ENCODE measurements at places on chromosomes 16 and 17.
A peak's percentile ranks its signal among the peaks of the same experiment; 100 is the strongest.

DNA sequence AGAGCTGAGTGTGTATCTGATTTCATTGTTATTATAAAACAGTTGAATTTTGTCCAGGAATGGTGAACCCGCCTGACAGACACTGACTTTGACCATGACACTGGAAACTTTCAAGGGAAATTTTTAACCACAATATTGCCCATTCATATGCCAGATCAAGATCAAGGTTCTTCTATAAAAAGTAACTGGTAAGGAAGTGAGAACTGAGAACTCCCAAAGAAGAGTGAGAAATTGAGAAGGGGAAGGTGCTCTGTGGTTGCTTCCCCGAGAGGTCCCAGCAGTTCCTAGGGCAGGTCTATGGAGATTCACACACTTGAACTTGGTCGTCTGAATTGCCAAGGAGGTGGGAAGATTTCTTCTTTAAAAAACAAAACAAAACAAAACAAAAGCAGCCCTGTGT, 27.3 kb downstream of the SLC6A4 start:
- DNase-seq: no peak

DNA sequence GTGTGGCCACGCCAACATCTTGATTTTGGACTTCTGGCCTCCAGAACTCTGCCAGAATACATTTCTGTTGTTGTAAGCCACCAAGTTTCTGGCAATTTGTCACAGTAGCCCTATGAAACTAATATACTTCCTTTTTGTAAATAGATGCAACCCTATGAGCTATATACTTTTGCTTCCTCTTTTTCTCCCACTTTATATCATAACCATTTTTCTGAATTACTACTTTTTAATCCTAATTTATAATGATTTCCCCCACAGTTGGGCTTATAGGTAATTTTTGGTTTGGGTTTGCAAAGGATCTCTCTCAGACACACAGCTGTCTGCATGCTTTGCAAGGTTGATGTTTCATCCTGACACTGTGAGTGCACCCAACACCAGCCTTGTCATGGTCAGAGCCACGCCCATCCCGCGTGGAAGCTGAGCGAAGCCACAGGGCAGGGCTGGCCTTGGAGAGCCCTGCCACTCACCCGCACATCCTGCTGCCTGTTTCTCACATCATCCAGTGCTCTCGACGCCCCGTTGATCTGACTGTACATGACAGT, 5.8 kb downstream of the TRIM25 start:
- no peak for DNase-seq

DNA sequence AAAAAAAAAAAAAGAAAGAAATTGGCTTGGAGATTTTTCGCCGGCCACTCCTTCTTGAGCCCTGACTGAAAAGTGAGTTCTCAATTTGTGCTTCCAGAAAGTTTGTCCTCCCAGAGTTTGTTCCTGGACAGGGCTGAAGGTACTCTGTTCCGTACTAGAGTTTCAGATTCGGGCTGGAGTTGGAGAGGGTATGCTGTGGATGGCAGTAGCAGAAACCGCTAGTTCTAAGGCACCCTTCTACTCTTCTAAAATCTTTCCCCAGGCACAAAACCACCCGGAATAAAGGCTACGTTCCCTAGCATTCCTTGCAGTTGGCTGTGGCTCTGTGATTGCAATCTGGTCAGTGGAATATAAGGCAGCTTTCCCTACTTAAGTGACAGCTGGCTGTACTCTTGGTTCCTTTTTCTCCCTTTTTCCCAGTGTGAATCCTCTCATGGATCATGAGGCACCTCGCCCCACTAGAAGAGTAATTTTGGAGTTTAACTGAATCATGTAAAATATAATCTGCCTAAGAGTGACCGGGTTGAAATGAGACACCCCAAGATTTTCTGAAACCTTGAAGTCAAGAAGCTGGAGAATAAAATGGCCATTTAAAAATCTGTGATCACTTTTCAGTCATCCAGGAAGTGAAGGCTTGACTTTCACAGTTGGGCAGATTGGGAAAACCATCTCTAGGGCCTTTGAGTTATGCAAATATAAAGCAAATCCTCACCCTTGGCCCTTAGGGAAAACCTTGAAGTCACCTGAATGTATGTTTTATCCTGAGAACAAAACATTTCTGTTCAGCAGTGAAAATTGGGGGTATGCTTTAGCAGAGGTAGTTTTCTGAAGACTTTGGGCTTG, 901 bp upstream of the HEATR6 start:
- DNase-seq: no peak

- no peak for DNase-seq
These were observed 22.4 kb upstream of the SCNN1B start for GRCh38 chr16:23279721-23280153.

GRCh38 chr17:13513039-13513405, 88.7 kb downstream of the HS3ST3A1 start:
- no peak for DNase-seq

DNA sequence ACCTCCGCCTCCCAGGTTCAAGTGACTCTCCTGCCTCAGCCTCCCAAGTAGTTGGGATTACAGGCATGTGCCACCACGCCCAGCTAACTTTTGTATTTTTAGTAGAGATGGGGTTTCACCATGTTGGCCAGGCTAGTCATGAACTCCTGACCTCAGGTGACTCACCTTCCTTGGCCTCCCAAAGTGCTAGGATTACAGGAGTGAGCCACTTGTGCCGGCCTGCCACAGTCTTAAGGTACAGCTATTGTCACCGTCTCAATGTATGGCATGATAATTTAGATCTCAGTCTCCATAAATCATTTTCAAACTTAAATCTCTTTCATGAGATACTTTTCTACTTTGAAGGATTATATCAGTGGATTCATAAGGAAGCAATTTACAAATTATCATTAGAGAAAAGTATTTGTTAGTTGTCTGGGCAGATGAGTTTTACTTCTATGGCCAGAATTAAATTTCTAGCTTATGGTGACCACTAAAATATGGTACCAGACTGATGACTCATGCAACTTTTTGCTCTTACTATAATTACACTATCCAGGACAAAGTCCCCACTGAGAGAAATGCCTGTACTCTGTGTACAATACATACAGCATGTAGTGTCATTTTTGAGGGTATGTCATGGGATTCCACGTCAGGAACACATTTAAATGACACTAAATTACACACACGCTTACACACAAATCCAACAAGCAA, 1230.3 kb upstream of the GOT2 start:
- DNase-seq: no peak

- peak; percentile 38 for DNase-seq
These were observed 487.4 kb upstream of the SOX9 start for GRCh38 chr17:71633391-71633849.

DNA sequence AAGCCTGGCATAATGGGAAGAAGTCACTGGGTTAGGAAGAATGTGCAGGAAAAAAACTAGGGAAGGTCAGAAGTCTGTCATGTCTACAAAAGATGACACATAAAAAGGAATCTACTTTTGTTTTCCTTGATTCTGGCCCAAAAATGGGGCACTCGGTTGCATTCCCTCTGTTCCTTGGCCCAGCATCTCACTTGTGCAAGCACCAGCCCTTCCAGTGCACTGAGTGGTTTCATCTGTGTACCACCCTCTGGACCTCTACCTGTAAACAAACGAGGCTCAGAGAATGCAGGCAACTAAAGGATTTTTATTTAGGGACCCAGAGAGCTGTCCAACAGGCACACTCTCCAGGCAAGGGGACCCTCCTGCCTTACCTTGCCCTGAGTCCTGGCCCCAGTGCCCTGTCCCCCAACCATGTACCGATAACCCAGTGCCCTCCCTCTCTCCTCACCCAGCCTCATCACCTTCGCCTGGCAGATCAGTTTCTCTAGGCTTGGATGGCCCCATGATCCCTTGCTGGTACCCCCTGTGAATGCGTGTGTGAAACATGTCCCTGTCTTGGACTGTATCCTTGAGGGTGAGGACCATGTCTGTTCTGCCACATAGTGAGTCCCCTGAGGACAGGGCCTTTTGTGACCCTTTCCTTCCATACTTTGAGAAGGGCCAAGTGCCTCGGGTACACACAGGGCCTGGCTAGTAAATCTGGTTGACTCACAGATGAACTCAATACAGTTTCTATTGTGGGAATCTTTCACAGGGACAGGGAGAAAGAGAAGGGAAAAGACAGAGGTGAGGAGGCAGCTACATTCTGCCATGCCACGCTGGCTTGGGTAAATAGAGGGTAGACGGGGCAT, 13.3 kb downstream of the NXPH3 start:
- no peak for DNase-seq

GRCh38 chr16:72848028-72848400, 199.9 kb downstream of the ZFHX3 start:
- DNase-seq: no peak

GRCh38 chr17:73156166-73156840, 8.5 kb upstream of the SSTR2 start:
- peak; percentile 25 for DNase-seq

GRCh38 chr16:1511662-1512569, 18.8 kb downstream of the TELO2 start:
- peak; percentile 16 for DNase-seq

DNA sequence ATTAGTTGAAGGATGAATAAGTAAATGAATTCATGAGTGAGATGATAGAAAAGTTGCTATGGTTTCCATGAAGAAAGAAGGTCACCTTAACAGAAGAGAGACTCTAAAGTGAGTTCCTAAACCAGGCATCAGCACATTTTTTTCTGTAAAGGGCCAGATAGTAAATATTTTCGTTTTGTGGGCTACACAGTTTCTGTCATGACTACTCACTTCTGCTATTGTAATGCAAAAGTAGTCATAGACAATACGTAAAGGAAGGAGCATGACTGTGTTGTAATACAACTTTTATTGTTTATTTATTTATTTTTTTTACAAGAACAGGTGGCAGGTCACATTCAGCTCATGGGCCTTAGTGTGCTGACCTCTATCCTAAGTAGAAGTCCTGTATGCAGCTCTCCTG, 426.1 kb upstream of the DYNLRB2 start:
- DNase-seq: no peak

GRCh38 chr16:11033629-11034420, 89.5 kb downstream of the CLEC16A start:
- no peak for DNase-seq

DNA sequence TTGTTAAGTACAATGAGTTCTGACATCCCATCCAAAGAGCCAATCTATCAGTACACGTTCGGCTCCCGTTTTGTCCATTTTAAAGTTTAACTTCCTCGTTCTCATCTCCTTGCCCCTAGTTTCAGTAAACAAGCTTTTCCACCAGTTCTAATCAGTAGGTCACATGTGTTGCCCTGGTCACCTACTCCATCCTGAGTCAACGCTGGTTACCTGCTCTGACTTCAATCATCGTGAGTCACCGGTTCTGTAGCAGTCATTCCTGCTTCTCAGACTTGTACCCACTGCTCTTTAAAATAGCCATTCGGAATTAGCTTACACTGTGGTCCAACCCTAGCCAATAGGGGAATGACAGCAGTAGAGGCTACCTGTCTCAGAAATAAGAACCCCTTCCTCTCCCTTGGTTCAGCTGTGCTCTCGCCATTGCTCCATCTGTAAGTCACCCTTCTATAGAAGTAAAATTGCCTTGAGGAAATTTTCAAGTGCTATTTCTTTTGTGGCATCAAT, 191.0 kb downstream of the CPPED1 start:
- no peak for DNase-seq

DNA sequence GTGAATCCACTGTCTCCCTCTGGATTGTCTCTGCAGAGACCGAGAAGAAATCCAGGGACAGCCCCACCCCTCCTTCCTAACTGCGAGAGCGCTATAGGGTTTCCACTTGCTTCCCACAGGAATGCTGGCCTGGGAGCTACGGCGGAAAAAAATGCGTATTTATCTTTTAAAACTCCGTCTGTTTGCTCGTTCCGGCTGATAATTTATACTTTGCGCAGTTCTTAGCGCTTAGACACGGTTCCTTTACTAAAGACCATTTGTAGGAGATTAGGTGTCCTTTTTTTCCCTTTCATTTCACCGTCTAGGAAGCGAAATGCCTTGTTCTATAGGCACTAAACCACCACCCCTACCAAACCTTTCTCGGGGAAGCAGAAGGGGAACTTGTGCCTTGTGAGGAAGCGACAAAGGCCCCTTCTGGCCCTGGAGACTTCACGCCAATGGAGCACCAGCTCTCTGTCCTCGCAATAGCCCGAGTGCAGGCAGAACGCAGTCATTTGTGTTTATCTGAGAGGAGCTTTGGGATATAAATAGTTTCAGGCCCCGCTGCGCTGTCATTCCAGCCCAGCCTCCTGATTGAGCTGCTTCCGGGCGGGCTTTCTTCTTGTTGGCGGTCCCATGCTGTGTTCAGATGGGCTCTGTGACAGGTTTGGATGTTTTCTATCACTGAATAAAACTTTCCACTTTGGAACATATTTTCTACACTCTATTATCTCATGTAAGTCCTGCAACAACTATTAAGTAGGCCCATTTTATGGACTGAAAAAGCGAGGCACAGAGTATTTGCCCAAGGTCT, 791 bp upstream of the SUPT4H1 start:
- DNase-seq: peak; percentile 39

DNA sequence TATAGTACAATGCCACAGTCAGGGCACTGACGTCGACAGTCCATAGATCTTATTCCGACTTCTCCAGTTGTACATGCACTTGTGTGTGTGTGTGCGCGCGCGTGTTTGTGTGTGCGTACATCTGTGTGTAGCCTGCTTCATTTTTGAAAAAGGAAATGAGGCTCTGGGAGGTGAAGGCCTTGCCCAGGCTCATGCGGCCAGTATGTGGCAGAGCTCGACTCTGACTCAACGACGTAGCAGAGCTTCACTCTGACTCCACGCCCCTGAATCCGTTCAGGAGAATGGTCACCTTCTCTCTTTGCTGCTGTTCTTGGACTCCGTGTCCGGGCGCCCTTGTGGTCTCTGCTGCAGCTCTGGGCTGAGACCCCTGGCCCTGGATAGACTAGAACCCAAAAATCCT, 81.6 kb upstream of the CIBAR2 start:
- no peak for DNase-seq

DNA sequence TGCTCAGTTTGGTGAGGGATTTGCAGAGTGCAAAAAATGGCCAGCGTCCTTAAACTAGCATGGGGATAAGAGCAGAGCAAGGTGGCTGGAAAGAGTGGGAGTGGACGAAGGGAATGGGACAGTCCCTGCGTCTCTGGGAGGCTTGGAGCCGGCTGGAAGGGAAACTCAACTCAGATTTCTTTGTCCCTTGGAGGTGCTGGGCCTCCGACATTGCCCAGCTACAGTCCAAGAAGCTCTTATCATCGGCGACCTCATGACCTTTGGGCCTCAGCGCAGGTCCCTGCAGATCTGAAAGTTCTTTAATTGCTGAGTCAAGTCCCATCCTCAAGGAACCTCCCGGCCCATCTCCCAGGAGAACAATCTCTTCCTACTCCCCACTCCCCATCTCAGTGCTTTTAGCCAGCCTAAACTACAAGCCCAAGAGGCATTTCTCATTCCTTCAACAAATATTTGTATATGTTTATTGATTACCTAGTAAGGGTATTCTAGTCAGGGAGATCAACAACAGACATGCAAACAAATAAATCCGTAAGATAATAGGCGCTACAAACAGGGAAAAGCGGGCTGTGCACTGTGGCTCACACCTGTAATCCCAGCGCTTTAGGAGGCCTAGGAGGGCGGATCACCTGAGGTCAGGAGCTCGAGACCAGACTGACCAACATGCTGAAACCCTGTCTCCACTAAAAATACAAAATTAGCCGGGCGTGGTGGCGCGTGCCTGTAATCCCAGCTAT, 985 bp upstream of the TMEM107 start:
- no peak for DNase-seq

- DNase-seq: peak; percentile 56
These were observed at the start of gene NHLRC4 for GRCh38 chr16:566475-567372. Gene NHLRC4 (plus strand): TSS chr16:567005. CDS start chr16:568048, 1,043 bp downstream.

Data from kidney capillary endothelial cell (primary cell).